ENCODE measurements at places on chromosomes 16 and 17. TPM values are rescaled to one million over a fixed set of nuclear protein-coding genes. Genes with fewer than 3 reads are reported as not detected.

SMIM36 gene
- total RNA-seq: not detected

RGS11 gene
- 15.4 TPM for total RNA-seq

JPT2 gene
- 41.5 TPM for total RNA-seq

TRPV2 gene
- total RNA-seq: 11.2 TPM

FAM117A gene
- total RNA-seq: 10.3 TPM

DDX28 gene
- total RNA-seq: 7.5 TPM

OR2C1 gene
- not detected for total RNA-seq

ZNF764 gene
- total RNA-seq: 10.0 TPM

ABCA9 gene
- 32.7 TPM for total RNA-seq

BCAR1 gene
- total RNA-seq: 76.7 TPM

PRR35 gene
- total RNA-seq: not detected

SAMD14 gene
- 1.7 TPM for total RNA-seq

LRRC36 gene
- not detected for total RNA-seq

HBQ1 gene
- total RNA-seq: not detected

ZG16B gene
- total RNA-seq: 0.35 TPM

XYLT1 gene
- total RNA-seq: 1.8 TPM

NPB gene
- total RNA-seq: 0.38 TPM

CCDC78 gene
- total RNA-seq: 0.49 TPM

UQCRC2 gene
- 906 TPM for total RNA-seq

COX6A2 gene
- total RNA-seq: 1,434 TPM

TSPAN10 gene
- 0.24 TPM for total RNA-seq

SENP3 gene
- total RNA-seq: 33.0 TPM

Measured in Right ventricle myocardium inferior (tissue), 1 donor.